GOT3 (cell line): ENCODE measurements at places on chromosomes 16 and 17.

DNA sequence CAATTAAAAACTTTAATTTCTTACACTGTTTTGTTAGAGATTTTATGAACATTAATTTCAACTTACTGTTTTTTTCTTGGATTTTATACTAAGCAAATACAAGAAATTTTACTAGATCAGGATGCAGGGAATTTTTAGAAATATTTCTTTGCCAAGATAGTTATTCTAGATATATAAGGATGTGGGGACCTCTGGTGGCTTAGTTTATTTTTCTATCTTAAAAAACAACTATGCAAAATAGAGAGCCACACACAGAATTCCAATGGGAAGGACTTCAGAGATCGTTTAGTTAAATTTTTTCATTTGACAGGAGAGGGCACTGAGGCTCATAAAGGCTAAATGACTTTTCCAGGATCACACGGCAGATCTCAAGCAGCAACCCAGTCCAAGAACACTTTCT, 23.0 kb upstream of the CAPNS2 start:
- DNase-seq: no peak

DNA sequence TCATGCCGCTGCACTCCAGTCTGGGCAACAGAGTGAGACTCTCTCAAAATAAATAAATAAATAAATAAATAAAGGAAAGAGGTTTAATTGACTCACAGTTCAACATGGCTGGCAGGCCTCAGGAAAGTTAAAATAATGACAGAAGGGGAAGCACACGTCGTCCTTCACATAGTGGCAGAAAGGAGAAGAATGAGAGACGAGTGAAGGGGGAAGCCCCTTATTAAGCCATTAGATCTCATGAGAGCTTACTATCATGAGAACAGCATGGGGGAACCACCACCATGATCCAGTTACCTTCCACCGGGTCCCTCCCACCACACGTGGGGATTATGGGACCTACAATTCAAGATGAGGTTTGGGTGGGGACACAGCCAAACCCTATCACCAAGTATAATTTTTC, 54.5 kb downstream of the PAFAH1B1 start:
- no peak for DNase-seq

- DNase-seq: no peak
These were observed 64.2 kb upstream of the ZNF469 start for GRCh38 chr16:88318521-88318920.

DNA sequence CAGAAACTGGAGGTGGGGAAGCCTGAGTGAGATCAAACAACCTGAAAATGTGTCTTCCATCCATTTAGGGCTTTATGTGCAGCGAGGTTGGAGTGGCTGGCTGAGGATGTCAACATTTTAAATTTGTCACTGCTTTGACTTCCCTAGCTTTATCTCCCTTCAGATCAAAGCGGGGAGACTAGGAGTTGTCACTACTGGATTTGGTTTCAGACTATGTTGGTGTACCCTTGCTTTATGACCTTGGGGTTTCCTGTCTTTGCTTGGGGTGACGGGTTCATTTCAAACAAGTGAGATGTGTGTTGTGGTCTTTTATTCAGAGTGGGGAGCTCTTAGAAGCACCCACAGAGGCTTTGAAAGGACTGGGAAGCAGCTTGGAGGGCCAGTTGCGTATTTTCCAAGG, 25.6 kb downstream of the MSI2 start:
- DNase-seq: no peak

DNA sequence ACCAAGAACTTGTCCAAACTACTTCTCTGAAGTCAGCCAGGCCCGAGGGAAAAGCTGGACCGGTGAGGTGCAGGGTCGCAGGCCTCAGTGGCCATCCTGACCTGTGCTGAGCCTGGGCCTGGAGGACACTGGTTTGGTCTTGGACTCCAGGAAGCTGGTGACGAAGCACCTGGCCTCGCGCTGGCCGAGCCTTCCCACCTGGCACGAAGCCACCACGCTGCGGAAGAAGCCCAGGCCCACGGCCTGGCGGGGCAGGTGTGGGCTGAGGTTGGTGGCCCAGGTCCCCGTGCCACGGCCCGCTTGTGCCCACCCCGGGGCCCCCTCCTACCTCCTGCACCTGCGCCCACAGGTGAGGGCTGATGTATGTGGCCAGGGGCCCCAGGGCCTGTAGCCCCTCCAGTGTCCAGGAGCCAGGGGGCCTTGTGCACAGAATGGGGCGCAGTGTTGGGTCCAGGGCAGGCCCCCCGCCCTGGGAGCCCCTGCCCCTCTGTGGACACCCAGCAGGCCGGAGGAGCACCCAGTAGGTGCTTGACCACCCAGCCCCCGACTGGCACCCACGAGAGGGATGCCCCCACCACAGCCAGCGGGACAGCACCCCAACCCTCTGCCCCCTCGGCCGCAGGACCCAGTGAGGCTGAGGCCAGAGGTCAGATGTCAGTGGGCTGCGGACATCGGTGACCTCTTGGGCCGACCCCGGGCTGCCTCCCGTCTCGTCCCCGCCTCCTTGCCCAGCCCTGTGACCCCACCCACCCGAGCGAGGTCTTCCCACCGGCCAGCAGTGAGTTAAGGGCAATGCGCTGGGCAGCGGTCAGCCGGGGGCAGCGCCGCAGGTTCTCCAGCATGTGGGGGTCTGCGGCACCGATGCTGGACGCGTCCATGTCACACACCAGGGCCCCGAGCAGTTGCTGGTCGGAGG, 13.8 kb downstream of the MSLN start:
- no peak for DNase-seq
